ENCODE measurements at places on chromosomes 1 and 21.
A peak's percentile ranks its signal among the peaks of the same experiment; 100 is the strongest.

GRCh38 chr1:7111853-7112252 lies 326.6 kb downstream of the CAMTA1 start:
- no peak for DNase-seq

GRCh38 chr1:203096566-203096965 lies 10.8 kb upstream of the MYOG start:
- peak; percentile 8 for DNase-seq

DNA sequence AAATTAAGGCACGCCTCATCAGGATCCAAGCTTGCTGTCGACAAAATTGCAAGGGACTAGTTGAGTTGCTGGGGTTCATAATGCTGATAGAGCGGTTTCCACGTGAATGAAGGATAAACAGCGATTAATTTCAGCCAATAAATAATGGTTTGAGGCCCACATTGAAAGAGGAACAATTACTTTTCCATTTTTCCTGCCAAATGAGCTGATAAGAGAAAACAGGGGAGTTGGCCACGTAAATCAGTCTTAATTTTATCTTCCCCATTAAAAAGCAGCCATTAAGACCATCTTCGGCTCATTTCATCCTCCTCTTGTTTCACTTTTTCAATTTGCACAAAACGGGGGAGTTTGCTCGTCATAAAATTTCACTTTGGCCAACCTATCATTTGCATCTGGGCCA lies 235.5 kb upstream of the RRP15 start:
- DNase-seq, result no peak

- peak; percentile 96 for DNase-seq
Measured at GRCh38 chr1:204516180-204516879, at the start of gene MDM4. Gene MDM4, plus strand, starts transcription at chr1:204516406. Its CDS starts 9,113 bp downstream, at chr1:204525519.

- no peak for DNase-seq
Measured at GRCh38 chr21:40416572-40416971, 430.4 kb downstream of the DSCAM start.

DNA sequence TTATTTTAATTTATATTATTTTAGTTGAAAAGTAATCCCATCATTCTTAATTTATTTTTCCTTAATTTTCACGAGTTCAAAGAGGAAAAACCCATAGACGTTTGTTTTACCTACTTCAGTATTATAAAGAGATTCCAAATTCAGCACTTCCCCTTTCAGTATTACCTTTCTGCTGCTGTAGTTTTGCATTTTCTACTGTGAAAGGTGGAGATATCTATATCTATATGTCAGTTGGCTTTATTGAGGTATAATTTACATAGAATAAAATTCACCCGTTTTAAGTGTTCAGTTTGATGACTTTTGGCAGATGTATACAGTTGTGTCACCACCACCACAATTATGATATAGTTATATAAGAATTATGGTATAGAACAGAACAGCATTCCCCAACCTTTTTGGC lies 33.0 kb downstream of the MAST2 start:
- DNase-seq, result no peak

DNA sequence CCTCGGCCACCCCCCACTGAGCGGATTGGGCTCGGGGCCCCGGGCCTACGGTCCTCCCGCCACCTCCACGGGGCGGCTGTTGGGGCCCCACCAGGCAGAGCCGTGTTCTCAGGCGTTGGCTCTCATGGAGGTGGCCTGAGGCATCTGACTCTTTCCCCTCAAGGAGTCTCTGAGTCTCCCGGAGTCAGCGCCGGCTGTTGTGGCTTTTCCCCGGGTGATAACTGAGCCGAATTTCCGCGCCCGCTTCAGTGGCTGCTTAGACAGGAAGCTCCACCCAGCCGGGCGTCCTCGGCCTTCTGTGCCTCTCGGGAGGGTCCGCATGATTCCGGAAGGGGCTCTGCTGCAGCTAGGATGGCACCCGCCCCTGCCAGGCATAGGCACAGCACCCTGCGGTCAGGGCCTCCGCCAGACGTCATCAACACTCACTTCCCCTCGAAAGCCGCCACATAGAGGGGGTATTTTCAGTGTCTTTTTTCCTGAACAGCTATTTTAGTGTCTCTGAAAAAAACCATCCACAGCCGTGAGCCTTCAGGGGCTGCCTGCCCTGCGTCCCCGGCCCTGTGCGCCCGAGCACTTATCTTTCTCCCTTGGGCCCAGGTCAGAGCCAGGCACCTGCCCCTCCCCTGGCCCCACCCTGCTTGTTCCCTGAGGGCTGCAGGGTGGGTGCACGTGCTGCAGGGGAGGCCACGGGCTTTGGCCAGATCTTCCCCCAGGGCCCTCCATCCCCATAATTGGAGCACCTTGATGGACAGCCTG lies 72.9 kb downstream of the SKI start:
- DNase-seq, result peak; percentile 91

All from femur (tissue), 1 donor.